ENCODE measurements at places on chromosomes 16 and 17.

DNA sequence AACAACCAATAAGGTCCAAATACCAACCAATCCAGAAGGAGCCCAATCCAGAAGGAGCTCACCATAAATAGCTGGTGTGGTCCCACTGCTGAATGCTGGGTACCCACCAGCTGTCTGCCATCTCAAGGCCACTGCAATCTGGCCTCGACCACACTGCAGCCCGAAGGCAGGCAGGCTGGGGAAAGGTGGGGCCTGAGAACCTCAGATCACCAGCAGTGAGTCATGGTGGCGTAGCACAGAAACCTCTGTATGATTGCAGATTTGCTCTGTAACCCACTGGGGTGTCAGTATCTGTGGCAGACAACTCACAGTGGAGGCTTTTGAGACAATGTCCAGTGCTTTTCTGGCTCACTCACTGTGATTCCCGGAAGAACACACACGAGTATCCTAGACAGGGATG, 14.7 kb upstream of the CMTR2 start:
- DNase-seq: no peak

- no peak for DNase-seq
These were observed 109.5 kb downstream of the CDH8 start for GRCh38 chr16:61926766-61927165.

GRCh38 chr16:85921026-85921425, 22.1 kb downstream of the IRF8 start:
- no peak for DNase-seq

DNA sequence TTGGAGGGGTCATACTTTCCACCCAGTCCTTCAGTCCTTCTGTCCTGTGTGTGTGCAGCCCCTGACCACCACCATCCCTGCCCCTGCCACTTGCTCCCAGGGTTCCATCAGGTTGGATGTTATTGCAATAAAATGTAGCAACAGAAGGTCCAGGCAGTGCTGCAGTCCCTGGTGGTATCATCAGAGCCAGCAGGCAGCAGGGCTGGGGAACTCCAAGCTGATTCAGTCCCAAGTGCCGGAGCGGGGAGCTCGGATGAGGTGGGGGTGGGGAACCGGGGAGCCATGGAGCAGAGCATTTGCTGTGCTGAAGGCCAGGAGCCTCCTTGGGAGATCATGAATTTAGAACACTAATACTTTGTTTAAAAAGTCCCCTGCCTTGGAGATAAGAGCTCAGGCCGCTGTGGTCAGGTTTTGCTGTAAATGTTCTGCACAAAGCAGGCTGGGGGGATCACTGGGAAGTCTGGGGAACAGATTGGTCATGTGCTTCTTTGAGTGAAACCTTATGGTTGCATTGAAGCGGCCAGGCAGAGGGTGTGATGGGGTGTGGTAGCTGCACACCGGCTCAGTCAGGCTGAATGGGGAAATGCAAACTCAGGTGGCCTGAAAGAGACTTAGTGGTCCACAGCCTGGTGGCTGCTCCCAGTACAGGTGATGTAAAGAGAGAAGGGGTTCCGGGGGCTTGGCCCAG, 225.9 kb downstream of the SEC14L1 start:
- no peak for DNase-seq

DNA sequence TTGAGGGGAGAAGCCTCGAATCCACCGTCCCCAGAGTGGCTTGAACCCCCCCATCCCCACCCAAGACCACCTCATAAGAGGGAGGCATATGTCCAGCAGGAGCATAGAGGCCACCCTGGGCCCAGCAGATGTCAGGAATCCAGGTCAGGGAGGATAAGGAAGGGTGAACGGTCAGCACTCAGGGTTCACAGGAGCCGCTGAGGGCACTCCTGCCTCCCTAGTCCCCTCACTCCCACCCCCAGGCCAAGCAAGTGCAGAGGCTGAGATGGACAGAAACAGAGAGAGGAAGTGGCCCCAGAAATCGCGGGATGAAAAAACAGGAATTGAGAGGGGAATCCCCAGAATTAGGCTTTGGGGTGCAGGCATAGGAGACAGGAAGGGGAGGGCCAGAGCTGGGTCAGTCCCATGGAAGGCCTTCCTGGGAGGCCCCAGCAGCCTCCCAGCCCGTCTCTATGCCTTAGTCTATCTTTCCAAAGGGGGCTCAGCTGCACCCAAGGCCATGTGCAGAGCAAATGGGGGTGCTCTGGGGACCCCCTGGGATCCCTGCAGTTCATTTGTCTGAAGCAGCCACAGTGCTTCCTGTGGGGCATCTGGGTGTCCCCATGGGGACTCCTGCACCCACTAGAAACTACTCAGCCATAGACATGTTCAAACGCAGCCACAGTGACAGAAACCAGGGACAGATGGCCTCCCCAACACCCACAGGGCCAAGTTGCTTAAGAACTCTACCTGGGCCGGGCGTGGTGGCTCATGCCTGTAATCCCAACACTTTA, 1.7 kb downstream of the CMTM3 start:
- DNase-seq: no peak

GRCh38 chr17:42675348-42675964, 1.3 kb downstream of the PLEKHH3 start:
- DNase-seq: no peak

DNA sequence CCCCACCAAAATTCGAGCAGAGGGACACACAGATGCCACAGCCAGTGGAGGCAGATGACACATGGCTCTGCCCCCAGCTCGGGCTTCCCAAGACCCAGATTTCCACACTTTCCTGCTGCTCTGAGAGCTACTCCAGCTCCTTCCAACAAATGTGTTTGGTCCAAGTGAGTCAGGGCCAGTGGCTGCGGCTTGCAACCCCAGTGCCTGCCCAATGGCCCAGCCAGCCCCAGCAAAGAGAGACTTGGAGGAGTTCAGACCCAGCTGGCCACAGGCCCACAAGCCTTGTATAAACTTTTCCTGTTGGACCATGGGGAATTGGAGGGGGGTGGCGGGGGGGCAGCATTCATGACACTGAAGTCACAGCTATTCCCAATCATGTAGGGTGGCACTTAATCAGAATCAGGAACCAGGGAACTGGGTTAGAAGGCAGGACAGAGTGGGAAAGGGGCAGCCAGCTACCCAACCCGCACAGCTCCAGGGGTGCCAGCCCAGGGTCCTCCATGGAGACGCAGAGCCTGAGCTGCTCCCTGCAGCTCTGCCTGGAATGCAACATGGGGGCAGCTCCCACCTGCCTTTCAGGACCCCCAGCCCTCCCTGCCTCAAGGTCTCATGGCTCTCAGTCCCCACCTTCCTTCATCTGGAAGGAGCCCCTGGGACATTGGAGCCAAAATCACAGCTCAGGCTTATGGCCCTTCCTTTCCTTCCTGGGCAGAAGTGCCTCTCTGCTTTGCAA, 17.5 kb upstream of the C16orf78 start:
- no peak for DNase-seq

GRCh38 chr16:27048316-27048715, 18.4 kb upstream of the C16orf82 start:
- DNase-seq: no peak

- DNase-seq: no peak
These were observed 1.0 kb downstream of the SLC16A6 start for GRCh38 chr17:68289936-68290267.

- no peak for DNase-seq
These were observed 20.4 kb upstream of the SCIMP start for GRCh38 chr17:5254903-5255521.

DNA sequence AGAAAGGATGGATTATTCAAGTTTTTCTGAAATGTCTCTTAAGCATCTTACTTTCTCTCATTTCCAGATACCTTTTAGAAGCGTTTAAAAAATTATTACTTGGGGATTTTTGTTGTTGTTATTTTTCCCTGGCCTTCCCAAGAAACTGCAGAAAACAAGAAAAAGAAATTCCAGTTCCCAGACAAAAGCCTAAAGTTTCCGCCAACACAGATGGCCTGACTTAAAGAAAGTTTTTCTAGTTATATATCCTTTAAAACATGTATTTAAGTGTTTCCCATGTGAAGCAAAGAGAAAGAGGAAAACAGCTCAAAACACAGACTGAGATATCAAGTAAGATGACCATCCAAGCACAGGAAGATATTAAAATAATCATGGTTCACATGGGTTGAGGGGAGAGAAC, 401.7 kb upstream of the MAF start:
- DNase-seq: no peak

GRCh38 chr16:12900599-12901203, 697 bp upstream of the SHISA9 start:
- no peak for DNase-seq

DNA sequence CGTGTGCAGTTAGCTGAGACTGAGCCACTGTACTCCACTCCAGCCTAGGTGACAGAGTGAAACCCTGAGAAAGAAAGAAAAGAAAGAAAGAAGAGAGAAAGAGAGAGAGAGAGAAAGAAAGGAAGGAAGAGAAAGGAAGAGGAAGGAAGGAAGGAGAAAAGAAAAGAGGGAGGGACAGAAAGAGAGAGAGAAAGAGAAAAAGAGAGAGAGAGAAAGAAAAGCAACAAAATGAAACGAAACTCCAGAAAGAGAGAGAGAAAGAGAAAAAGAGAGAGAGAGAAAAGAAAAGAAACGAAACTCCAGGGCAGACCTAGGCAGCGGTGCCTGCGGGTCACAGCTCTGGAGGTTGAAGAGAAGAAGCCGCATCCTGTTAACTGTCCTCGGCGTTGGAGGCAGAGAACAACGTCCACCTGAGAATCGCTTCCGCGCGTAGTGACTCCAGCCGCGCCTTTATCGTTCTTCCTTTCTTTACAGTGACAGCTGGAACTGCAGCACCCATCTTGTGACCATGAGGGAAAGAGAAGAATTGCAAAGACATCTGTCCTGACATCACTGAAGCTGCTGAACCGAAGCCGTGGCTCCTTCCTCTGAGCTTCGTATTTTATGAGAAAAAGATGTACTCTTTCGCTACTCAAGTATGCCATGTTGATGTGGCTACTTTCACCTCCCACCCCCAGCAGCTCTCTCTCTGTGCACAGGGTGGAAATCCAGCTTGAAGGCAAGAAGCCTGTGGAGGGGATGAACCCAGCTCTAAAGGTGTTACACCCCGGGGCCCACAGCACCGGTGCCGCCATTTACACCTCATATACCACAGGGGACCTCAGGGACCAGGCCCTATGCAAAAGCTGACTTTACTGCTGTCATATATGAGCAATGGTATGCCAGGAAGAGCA, 56.9 kb upstream of the DOC2B start:
- no peak for DNase-seq

GRCh38 chr17:1241929-1242328, 28.3 kb upstream of the BHLHA9 start:
- no peak for DNase-seq

DNA sequence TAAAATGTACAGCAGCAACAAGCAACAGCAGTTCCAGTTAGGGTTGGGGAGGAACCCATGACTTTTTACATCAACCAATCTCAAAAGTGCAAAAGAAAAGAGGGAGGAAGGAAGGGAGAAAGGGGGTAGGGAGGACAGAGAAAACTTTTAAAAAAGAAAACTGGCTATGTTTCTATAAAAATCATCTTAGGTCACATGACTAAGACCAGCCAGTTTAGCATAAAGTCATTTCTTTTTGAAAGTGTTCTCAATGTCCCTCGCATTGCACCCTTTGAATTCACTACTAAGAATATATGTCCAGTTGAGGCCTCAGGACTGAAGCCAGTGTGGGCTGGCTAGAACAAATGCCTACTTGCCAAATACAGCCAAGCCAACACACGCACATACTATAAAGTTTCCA, 28.9 kb downstream of the DCUN1D3 start:
- DNase-seq: no peak

GRCh38 chr17:41811549-41812380, at the start of gene P3H4:
P3H4 (minus strand) TSS chr17:41811949; CDS start chr17:41811915, 34 bp downstream.
- peak; percentile 57 for DNase-seq
